ENCODE measurements at places on chromosomes 3 and 15.

DNA sequence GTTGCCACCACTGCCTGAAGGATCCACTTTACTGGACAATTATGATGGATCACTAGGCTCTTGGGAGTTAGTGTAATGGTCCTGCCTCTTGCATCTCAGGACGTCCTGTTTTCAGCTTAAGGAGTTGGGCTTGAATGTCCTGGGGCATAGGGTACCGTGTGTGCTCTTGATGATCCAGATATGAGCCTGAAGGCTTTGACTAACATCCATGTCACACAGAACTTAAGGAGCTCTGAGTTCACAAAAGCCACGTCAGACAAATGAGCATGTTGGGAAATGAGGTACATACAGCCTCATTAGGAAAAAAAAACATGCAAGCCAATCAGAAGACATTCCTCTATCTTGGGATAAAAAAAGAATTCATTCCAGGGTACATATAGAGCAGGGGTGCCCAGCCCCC lies 40.8 kb downstream of the CA12 start:
- no peak for DNase-seq

GRCh38 chr15:100373942-100374341 lies 32.2 kb upstream of the ADAMTS17 start:
- no peak for DNase-seq

- peak; percentile 96 for DNase-seq
Observed at GRCh38 chr3:118990823-118991560, 43.7 kb downstream of the IGSF11 start.

DNA sequence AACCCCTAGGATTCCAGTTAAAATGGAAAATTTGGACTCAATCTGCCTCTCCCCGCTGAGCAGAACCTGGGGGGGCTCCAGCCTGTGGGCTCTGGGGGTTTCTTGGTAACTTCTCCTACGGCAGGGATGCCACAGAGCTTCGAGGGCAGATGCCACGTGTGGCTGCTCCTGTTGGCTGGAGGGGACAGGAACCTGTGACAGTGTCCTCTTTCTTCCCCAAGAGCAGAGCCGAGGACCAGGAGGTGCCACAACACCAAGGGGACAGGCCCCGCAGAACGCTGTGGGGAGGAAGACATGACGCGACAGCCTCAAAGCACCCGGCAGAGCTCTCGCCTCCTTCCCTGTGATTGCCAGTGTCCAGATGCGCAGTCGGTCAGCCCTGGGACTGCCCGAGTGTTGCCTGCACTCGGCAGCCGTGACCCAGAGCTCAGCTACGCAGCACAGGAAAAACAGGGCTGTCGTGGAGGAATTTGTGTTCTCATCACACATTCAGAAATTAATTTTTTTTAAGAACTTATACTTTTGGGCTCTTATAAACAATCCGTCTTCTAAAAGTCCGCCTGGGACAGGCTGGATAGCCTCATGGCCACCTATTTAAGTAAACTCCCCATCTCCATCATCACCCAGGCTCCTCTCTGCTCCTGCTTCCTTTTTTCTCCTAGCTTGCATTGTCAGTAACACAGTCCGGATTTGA lies 131.9 kb upstream of the MEF2A start:
- DNase-seq, result no peak

DNA sequence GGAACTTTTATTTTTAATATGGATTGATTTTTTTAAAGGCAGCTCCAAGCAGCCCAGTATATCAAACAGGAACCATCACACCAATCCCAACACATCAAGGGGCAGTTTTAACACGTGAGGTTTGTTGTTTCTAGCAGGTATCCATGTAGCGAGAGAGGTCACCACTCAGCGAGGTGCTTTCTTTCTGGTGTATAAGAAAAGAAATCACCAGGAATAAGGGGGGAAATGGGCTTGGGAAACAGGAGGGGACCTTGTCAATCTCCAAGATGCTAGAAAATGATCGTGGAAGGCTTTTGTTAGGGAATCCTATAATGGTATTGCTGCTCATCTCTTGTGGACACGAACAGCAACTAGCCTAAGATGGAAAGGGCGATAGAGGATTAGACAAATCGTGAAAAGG lies 402.9 kb upstream of the ATP11B start:
- DNase-seq, result no peak

GRCh38 chr3:190101320-190102011 lies 19.2 kb downstream of the P3H2 start:
- DNase-seq, result peak; percentile 55

DNA sequence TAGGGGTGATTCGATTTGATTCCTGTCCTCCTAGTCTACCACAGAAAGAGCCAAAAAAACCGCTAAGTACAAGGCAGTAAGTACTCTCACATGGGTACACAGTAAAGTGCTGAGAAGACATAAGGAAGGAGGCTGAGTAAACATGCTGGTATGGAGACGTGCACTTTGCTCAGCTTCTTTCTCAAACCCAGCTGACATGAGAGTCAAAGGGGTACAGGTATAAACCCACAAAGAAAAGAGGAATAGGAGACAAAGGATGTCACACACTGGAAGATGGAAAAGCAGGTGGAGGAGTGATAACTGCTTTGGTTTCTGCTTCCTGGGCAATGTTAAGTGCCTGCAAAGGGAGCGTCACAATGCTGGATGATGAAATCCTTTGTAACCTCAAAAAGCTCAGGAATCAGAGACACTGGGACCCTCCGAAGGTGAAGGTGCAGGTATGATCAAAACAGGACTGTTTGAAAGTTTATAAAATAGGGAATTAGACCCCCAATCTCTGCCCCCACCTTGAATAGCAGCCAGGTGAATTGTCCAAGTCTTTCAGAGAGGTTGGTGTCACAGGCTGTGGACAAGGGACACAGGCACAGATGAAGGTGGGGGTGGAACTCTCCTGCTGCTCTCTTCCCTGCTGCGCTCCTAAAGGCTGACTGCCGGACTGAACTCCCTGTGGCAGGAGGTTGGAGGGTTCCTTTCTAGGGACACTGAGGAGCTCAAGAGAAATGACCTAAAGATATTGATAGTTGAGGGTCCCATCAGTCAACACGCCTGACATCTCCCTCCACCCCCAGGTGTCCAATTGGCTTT lies 101.8 kb downstream of the RAB11A start:
- DNase-seq, result no peak

Measured in SK-MEL-5 (cell line).